ENCODE measurements at places on chromosomes 4 and X. TPM values are rescaled to one million over a fixed set of nuclear protein-coding genes. Genes with fewer than 3 reads are reported as not detected.

Gene TMEM150C
- total RNA-seq = under 0.01 TPM

Gene OTUD6A
- not detected for total RNA-seq

Gene PDGFRA
- total RNA-seq = 0.76 TPM

Gene SPANXB1
- not detected for total RNA-seq

Gene MAGEA1
- not detected for total RNA-seq

Gene SPARCL1
- total RNA-seq = not detected

Gene STPG2
- 1.2 TPM for total RNA-seq

Gene NR3C2
- 52.4 TPM for total RNA-seq

Gene ENPEP
- 2.3 TPM for total RNA-seq

Gene TMPRSS11F
- 0.76 TPM for total RNA-seq

Gene CT45A3
- not detected for total RNA-seq

Gene SLC10A6
- total RNA-seq = not detected

Gene MED28
- 8.4 TPM for total RNA-seq

Gene CDKL2
- total RNA-seq = 0.79 TPM

Gene ZAR1
- total RNA-seq = 0.79 TPM

Gene F8A1
- total RNA-seq = 4.3 TPM

Gene CENPVL1
- not detected for total RNA-seq

Gene PGAM4
- total RNA-seq = not detected

Gene WAS
- 0.39 TPM for total RNA-seq

Gene PCDH18
- total RNA-seq = 0.87 TPM

Gene MAGEA2B
- not detected for total RNA-seq

Gene HAND2
- 19.6 TPM for total RNA-seq

Gene CFAP99
- total RNA-seq = not detected

Gene TMEM255A
- total RNA-seq = 0.33 TPM

Gene PCDH7
- total RNA-seq = 111 TPM

Gene SFRP2
- total RNA-seq = 9.8 TPM

Gene CFAP47
- under 0.01 TPM for total RNA-seq

Gene LRAT
- 0.39 TPM for total RNA-seq

Gene MXRA5
- 58.1 TPM for total RNA-seq

Gene RTL3
- total RNA-seq = not detected

Gene SPANXC
- total RNA-seq = not detected

Gene SLC34A2
- not detected for total RNA-seq

Gene RAI2
- not detected for total RNA-seq

Gene NXF2B
- not detected for total RNA-seq

Gene GRIPAP1
- total RNA-seq = 13.3 TPM

Gene MAGEE2
- not detected for total RNA-seq

Measured in placental epithelial cell (primary cell).